Mucosa of descending colon (tissue), 3 donors: ENCODE measurements at places on chromosomes 11 and 22.

DNA sequence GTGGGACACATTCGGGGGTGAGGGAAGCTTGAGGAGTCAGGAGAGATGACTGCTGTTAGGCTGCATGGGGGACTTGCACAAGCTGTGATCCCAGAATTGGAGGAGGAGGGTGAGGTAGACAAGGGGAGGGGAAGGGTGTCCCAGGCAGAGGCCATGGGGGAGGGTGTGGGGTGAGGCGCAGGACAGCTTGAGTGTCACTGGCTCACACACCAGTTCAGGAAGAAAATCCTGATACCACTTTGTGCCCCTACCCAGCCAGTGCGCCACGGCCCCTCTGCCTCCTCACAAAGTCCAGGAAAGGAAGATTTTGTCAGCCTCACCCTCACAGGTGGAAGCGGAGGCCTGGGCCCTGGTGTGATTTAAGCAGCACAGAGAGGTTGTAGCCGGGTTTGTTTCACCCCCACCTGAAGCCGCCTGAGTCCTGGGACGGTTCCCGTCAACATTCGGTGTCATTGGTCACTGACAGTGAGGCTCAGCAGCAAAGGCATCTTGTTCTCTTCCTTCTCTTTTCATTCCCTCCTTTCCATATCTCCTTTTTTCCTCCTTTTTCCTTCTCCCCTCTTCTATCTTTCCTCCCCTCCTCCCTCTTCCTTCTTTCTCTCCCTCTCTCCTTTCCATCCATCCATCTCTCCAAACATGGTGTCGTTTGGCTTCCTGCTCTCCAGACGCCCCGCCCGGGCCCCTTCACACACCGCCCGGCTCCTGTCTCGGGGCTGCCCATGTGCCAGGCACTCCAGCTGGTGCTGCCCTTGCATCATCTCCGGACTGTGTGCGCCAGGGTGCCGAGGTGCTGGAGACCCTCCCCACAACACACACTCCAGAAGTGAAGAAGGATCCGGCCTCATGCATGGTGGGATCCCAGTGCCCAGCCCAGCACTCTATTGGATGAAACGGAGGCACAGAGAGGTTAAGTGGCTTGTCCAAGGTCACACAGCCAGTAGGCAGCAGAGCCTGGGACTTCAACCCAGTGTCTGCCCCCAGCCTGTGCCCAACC, 89.3 kb downstream of the MPPED1 start:
- no peak for DNase-seq

- DNase-seq, result no peak
These were observed 15.0 kb downstream of the VWCE start for GRCh38 chr11:61279934-61280659.

DNA sequence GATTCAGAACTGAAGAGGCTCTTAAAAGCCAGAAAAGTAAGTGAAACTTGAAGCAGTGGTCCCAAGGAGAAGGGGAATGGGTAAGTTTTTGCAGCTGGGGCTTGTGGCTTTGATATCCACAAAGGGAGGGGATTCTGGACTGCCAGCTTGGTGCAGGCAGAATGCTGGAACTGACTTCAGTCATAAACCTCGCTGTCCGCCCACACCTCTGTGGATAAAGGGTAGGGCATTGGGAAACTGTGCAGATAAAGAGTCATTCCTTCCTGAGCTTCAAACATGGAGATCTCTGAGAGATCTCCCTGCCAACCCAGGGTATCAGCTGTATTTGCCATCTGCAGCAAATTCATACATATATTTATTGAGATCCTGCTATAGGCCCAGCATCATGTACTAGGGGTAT, 124.3 kb upstream of the OR9Q1 start:
- DNase-seq, result peak; percentile 46

DNA sequence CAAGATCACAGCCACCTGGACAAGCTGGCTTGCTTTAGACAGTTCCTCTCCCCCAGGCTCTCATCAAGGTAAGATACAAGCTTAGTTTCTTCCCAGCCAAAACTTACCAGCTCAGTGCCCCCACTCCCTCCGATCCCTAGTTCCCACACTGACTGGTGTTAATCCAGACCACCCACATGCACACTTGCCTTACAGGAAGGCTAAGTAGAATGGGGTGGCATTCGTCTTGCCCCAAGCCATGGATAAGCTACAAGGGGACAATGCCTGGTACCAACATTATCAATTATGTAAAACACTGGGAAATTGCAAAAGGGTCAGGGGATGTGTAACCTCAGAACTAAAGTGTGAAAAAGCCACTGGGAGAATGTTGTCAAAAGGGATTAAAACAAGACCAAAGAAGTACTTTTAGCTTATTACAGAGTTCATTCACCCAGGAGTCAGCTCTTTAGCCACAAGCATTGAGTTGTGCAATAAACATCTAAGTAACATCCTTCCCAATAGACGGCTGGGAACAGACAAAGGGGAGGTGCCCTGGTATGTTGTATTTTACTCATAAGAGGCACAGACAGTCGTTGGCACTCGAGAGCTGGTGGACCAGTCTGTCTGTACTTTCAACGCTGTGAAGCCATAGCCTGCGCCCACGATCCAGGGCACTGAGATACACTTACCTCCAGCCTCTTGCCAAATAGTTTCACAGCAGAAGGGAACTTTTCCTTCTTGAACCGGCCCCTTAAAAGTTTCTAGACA, 1.1 kb downstream of the DHCR7 start:
- peak; percentile 42 for DNase-seq

DNA sequence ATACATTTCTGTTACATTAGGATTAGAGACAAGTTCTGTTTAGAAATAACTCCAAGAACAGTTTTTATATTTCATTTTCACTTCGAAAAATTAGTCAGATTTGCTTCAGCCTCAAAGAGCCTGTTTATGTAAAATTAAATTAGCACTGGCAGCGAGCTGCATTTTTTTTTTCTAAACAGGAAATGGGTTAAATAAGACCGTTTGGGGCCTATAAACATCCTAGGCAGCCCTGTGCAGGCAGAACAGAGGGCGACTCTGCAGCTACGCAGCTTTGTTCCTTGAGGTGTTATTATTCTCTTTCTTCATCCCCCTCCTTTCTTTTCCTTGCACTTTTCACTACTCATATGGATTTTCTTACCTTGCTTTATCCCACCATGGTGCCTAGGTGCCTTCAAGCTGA, 48.7 kb downstream of the CWC15 start:
- no peak for DNase-seq

GRCh38 chr11:554428-555226, 5.9 kb downstream of the LMNTD2 start:
- DNase-seq, result peak; percentile 87

DNA sequence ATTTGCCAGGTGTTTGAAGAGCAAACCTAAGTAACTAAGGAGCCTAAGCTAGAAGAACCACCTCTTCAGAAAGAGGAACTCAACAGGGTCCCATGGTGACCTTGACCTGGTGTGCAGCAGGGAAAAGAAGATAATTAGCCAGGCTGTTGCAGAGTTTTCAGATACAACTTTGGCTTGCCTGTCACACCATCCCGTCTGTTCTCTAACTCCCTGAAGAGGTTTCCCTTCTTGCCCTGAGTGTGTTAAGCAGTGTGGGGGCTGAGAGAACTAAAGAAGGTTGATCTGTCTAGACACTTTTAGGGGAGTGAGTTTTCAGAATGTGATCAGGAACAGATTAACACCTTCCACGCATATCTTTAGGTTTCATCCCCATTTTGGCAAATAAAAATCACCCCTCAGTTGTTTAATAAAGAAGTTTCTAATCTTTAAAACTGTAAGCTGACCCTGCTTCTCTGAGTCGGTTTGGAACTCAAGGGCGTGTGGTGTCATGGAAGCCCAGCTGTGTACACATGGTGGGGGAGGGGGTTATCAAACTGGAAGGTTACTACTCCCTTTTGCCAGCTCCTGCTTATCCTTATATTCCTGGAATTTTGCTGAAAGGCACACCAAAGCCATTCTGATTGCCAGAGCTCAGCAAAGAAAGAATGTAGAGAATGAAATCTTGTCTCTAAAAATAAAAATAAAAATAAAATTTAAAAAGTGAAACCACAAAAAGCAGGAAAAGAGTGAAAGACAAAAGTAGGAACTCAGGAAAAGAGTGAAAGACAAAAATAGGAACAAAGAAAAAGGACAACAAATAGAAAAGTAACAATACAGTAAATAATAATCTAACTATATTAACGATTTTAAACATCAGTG, 70.2 kb downstream of the DBX1 start:
- DNase-seq, result no peak

GRCh38 chr11:93525601-93526345, 17.4 kb downstream of the SMCO4 start:
- DNase-seq, result no peak

DNA sequence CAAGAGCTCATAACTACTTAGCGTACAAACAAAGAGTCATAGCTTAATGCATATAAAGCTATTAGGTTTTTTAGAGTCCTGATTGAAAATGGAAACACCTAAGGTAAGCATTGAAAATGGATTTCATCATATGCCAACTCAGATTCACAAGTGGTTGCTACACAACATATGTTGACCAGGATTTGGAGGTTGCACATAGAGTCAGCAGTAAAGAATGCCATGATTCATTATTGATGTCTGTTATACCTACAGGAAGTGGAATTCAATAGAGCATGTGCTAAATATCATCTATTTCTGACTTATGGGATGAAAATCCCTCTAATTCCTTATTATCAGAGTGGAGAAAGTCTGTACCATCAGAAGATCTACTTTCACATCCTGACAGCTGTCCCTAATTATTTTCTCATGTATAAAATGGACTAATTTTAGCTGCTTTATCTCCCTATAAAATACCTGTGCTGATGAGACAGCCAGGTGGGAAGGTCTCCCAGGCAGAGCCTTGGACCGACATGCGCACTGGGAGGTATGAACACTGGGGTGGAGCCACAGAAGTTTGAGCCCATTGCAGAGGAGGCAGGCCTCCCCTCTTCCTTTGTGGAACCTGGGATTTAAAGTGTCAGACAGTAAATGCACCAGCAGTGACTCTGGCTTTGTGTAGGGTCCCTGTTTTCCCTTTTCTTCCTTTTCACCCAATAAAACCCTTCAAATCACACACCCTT, 204.2 kb downstream of the AASDHPPT start:
- no peak for DNase-seq

DNA sequence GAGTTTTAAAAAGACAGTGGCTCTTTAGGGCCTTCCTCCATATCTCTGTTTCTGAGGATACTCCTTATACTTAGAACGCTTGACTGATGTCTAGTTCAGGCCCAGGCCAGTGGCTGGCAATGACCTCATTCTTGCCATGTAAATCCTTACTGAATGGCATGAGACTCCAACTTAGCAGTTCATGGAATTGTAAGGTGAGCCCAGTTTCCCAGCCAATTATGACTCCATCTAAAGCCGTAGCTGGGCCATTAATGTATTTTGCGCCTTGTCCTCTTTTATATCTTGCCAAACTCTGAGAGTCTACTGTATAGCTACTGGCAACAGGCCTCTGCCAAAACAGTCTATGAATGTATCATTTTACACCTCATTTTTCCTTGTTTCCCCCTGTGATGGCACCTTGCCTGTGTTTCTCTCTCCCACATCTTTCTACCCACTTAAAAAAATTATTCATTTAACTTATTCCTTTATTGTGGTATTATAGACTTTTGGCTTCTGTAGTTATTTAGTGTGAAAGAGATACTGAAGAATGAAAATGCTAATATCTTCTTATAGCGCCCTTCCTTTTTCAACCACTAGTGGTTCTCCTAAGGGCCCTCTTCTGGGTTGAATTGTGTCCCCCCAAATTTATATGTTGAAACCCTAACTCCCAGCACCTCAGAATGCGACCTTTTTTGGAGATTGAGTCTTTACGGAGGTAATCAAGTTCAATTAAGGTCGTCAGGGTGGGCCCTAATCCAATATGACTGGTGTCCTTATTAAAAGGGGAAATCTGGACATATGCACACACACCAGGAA, 67.4 kb downstream of the ZNRF3 start:
- no peak for DNase-seq

DNA sequence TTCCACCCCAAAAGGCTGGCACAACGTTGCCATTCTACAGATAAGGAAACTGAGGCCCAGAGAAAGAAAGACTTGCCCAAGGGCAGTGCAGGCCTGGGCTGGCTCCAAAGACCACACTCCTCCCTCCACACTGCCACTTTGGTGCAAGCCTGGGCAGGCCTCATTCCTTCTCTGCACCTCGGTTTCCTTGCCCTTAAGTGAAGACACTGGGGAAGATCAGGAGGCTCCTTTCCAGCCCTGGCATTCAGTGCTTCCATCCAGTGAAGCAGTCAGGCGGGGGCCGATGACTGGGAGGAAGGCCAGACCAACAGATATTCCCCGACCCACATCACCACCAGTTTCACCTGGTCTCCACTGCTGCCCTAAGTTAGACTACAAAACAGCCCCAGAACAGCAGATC, 18.3 kb upstream of the TCF20 start:
- no peak for DNase-seq

- DNase-seq, result no peak
These were observed 14.3 kb downstream of the EIF3M start for GRCh38 chr11:32597921-32598320.

GRCh38 chr11:96263238-96263763, 79.7 kb downstream of the MAML2 start:
- DNase-seq, result no peak

DNA sequence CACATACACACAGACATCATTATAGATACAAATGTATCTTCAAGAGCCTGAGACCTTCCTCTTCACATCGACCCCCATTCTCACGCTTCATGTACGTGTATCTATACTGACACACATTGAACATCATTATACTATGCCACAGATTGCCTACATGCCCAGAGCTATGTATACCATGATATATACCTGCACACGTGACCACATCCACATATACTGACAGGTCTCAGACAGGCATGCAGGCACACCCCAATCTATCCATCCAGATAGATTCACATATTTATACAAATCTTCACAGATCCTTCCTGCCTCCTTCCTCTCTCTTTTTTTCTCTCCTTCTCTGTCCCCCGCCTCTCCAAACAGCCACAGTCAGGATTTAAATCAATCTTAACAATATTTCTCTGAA, 140.1 kb downstream of the CEP164 start:
- no peak for DNase-seq

GRCh38 chr11:130474637-130475400, 26.4 kb downstream of the ADAMTS15 start:
- no peak for DNase-seq

- DNase-seq, result no peak
These were observed 58.9 kb upstream of the HORMAD2 start for GRCh38 chr22:30021338-30021737.

DNA sequence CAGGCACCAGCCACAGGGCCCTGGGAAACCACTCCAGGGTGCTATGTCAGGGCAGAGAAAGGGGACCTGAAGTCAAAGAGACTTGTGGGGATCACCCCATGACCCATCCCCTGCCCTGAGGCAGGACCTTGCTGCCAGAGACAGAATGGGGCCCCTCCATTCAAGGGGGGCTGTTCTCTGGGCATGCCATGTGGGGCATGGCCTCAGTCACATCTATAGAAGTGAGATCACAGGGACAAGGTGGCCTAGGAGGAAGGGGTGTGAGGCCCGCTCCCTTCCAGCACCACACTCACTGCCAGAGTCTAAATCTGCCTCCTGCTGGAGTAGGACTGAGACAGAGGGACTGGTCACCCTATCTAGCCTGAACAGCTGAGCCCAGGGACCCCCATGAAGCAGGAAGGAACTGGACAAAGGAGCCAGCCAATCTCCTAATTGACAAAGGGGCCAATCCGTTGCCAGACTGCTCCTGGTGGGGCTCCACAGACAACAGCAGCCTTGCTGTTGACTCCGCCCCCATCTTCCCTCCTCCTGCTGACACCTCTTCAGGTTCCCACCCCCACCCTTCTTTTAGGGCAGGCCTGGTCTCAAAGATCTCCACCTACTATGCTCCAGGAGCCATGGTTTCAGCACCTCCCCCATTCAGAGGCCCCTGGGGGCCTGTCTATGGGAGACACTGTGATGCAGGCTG, 26.0 kb downstream of the NEAT1 start:
- no peak for DNase-seq

GRCh38 chr22:47209547-47210023, 447.1 kb downstream of the TBC1D22A start:
- DNase-seq, result peak; percentile 43

GRCh38 chr11:134266440-134266839, 9.7 kb upstream of the GLB1L3 start:
- DNase-seq, result no peak
